ENCODE measurements at places on chromosomes 5 and 9.

GRCh38 chr5:149931992-149932436 is 12.6 kb downstream of the PDE6A start:
- no peak for DNase-seq

- DNase-seq = no peak
Measured at GRCh38 chr5:111603446-111603827, 91.1 kb upstream of the STARD4 start.

GRCh38 chr9:98178874-98179850 is 13.3 kb downstream of the CORO2A start:
- no peak for DNase-seq

DNA sequence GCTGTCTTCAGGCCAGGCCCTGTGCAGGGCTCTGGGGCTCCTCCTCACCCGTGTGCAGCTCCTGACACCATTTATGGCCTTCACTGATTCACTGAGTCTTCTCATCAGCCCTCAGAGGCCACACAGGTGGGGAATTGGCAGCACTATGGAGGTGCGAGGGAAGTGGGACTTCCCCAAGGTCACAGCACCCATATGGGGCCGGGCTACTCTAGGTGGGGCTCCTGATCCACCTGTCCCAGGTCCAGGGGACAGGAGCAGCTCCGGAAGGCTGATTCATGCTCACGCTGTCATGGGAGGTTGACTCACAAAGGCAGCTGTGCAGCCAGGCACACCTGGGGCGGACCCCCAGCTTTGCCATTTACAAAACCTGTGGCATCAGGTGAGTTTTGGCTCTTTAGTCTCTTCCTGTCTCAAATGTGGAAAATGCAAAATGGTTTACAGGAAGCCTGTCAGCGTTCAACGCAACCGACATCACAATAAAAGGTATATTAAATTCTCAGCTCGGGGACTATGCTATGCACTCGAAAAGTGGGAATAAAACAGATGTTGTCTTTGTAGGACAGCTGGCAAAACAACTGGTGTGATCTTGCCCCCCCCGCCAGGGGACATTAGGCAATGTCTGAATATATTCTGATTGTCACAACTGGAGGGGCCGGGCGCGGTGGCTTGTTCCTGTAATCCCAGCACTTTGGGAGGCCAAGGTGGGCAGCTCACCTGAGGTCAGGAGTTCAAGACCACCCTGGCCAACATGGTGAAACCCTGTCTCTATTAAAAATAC is 15.0 kb downstream of the NAIF1 start:
- DNase-seq = no peak

DNA sequence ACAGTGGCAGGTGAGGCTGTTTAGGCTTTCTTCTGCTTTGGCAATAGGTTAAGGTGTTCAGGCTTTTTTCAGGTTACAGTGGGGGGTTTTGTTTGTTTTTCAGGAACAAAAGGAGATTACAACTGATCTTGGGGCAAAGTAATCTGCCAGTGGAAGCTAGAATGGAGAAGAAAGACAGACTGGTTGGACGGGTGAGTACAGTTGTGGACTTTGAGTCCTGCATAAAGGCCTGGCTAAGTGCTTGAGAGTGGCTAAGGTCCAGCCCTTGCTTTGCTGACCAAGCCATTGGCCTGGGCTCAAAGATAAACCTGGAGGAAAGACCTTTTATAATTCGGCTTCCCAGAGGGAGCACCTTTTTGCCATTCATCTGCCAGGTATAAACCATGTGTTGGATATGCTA is 63.1 kb downstream of the MTMR12 start:
- no peak for DNase-seq

DNA sequence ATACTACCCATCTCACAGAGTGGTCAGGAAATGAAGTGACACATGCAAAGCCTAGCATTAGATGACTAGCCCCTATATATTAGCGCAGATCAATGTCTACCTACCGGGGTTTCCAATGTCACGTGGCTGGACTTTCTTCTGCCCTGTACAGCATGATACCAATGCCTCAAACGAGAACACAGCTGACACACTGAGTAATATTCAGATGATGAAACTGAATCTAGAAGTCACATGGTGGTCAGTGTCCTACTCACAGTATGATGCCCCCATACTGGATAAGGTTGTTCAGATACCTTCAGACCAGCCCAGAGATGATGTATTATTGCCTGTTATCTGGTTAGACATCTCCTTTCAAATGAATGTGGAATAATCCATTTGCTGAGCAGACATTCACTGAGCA is 71.1 kb upstream of the FRRS1L start:
- no peak for DNase-seq

GRCh38 chr9:82101475-82101874 is 112.9 kb downstream of the SPATA31D1 start:
- DNase-seq = no peak

GRCh38 chr5:115817386-115817785 is 927 bp upstream of the CDO1 start:
- no peak for DNase-seq

DNA sequence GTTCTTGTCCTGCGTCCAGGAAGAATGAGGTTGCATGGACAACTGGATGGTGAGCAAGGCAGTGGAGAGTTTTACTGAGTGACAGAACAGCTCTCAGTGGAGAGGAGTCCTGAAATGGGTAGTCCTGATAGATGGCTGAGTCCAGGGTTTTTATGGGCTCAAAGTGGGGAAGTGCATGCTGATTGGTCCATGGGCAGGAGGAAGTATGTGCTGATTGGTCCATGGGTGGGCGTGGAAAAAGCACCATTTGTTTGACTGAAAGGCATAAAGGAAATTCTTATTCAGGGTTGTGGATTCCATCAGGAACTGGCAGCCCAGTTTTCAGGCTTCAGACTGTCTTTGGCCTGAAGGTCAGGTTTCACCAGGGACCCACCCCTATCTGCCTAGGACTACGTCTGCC is 10.6 kb downstream of the FSD1L start:
- DNase-seq = no peak

GRCh38 chr9:9557804-9558334 is 1054.9 kb downstream of the PTPRD start:
- no peak for DNase-seq

GRCh38 chr5:141958546-141959172 is 657 bp upstream of the PCDH12 start:
- DNase-seq = no peak

DNA sequence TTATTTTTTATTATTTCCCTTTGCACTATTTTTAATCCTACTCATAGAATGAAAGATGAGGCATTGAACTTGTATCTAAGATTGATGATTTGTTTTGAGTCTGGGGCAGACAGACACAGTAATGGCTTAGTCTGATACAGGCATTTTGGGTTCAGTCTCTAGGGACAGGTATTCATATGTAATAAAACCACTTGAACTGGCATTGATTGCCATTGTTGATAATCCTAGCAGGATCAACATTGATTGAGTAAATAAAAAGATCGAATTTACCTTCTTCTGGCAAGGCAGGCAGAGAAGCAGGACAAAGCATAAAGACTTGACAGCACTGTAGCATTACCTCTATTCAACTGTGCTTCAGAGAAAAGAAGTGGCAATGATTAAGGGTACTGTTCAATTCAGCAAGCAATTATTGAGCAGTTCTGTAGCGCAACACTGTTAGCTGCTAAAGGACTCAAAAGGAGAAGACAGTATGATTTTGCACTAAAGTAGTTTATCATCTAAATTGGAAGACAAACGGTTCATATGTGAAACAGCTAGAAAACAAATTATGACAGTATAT is 144.4 kb downstream of the COMMD10 start:
- DNase-seq = no peak

GRCh38 chr5:117889596-117889995 is 1098.8 kb downstream of the DTWD2 start:
- no peak for DNase-seq

DNA sequence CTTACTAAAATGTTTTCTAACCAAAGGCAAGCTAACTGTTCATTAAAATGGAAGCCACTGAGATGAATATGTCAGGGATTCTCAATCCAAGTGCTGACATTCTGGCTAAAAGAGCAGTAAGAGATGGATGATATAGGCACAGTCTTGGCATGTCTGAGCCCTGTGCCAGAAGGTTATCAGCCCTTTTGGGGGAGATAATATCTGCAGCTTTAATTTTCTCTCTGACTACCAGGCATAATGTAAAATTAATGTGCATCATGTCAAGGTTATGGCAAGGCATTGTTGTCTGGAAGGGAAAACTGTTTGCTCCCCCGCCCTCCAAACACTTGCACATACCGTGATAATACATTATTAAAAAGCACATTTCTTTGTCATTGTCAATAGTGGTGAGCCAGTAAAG is 609.8 kb downstream of the ZNF608 start:
- no peak for DNase-seq

- no peak for DNase-seq
Measured at GRCh38 chr5:24624872-24625271, 19.9 kb downstream of the CDH10 start.

- DNase-seq = no peak
Measured at GRCh38 chr9:5721279-5722087, 92.6 kb downstream of the RIC1 start.

GRCh38 chr9:34701023-34701768 is 8.7 kb downstream of the CCL21 start:
- DNase-seq = peak; percentile 90

DNA sequence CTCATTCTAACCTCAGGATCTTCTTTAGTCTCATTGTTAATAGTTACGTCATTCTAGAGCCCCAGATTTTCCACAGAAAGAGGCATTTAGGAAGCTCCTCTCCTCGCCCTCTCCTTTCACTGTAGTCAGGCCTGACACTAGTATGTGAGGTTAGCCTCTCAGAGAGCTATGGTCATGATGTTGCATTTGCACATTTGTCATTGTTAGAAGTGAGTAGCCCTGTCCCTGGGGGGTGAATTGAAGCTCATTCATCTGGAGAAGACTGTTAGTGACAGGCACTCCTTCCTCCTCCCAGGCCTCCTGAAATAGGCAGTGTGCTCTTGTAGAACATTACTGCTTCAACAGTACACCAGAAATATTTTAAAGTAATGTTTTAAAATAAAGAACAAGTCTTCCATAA is 26.6 kb upstream of the LRRTM2 start:
- no peak for DNase-seq

DNA sequence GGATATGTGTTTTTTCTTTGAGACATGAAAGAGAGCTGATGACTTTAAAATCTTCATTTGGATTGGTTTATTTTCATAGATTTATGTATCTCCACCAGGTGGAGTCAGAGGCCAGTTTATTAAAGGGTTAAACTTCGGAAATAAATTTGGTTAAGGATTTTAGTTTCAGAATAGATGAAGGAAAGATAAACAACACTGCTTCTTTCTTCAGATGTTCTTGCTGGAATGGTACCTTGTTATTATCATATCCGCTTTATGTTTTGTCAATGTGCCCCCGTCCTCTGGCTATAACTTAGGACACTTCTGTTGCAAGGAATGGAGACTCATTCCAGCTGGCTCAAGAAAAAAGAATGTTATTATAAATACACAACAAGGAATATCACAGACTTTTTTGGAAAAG is 81.2 kb downstream of the ALDH1A1 start:
- no peak for DNase-seq

- no peak for DNase-seq
Measured at GRCh38 chr5:33328818-33329217, 111.9 kb upstream of the TARS1 start.

Measured in activated T-cell treated with anti-CD3 and anti-CD28 coated beads, Interleukin-2, amount 50 U/mL, for 48 hours (primary cell).